ENCODE measurements at places on chromosomes 7 and 10.

GRCh38 chr10:73879296-73880173 is 5.2 kb upstream of the CAMK2G start:
- no peak for DNase-seq

GRCh38 chr10:137606-138005 is 2.4 kb downstream of the ZMYND11 start:
- DNase-seq = no peak

DNA sequence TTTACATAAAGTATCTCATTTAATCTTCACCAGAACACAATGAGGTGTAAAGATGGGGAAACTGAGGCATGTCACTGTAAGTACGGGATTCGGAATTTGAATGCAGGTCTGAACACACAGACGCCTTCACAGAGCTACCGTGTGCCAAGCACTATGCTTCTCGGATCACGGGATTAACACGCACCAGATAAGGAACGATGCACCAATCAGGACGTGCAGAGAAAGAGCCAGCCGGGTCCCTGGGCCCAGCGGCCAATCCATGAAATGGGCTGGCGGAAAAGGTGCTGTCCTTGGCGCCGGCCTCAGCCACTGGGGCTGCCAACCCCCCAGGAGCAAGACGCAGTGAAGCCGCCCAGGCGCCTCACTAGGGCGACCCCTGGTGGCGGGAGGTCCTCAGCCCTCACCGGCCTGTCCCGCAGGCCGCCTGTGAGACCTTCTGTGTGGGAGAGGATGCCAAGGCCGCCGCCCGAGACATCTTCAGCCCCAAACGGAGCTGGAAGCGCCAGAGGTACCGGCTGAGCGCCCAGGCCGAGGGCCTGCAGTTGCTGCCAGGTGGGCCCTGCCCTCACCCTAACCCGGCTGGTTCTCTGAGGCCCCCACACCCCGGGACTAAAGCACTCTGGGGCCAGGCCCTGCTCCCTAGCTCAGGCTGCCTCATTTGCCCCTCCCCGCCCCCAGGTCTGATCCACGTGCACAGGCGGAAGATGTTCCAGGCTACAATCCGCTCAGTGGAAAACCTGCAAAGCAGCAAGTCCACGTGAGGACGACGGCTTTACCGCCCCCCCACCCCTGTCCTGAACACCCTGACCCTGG is 15.6 kb downstream of the ATG9B start:
- no peak for DNase-seq

- no peak for DNase-seq
Measured at GRCh38 chr10:122786269-122786668, 59.4 kb downstream of the CUZD1 start.
